ENCODE measurements at places on chromosomes 6 and 20.

DNA sequence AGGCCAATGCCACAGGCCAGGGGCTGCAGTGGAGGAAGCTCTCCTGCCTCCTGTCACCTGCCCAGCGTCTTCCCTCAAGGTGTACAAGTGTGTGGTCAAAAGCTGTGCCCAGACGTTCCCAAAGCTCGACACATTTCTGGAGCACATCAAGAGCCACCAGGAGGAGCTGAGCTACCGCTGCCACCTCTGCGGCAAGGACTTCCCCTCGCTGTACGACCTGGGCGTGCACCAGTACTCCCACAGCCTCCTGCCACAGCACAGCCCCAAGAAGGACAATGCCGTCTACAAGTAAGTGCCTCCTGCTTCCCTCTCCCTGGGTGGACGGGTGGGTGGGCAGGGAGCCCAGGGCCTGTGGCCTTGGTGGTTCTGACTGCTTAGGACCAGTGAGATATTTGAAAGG, 38.2 kb downstream of the ZNF341 start:
- no peak for DNase-seq

- no peak for DNase-seq
Measured at GRCh38 chr6:163128324-163128723, 286.2 kb upstream of the QKI start.

DNA sequence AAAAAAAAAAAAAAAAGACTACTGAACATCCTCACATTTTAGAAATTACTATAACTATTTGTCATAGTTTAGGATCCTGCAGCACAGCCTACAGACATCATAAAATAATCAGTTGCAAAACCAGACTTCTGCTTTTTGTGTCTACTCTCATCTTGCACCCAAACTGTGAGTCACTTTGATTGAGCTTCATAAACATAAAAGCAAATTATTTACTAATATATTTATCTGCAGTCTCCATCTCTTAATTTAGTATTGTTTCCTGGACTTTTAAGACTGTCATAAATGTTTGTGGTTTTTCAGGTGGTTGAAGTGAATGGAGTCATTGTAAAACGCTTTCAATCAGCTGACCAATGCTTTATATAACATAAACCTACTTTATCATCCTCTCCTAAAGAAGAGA, 14.8 kb upstream of the CALHM6 start:
- peak; percentile 50 for DNase-seq

- no peak for DNase-seq
Measured at GRCh38 chr6:56448046-56448445, 194.6 kb downstream of the DST start.

GRCh38 chr6:42331019-42331418, 113.4 kb upstream of the MRPS10 start:
- peak; percentile 69 for DNase-seq

DNA sequence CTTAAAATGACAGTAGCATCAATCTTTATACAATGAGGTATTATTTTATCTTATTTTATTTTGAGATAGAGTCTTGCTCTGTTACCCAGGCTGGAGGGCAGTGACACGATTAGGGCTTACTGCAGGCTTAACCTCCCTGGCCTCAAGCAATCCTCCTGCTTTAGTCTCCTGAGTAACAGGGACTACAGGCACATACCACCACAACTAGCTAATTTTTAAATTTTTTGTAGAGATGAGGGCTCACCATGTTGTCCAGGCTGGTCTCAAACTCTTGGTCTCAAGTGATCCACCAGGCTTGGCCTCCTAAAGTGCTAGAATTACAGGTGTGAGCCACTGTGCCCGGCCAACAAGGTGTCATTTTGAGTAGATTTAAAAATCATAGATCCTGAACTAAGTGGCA, 125.9 kb downstream of the PDSS2 start:
- no peak for DNase-seq

GRCh38 chr20:51542033-51542570, 417 bp downstream of the NFATC2 start:
- no peak for DNase-seq

DNA sequence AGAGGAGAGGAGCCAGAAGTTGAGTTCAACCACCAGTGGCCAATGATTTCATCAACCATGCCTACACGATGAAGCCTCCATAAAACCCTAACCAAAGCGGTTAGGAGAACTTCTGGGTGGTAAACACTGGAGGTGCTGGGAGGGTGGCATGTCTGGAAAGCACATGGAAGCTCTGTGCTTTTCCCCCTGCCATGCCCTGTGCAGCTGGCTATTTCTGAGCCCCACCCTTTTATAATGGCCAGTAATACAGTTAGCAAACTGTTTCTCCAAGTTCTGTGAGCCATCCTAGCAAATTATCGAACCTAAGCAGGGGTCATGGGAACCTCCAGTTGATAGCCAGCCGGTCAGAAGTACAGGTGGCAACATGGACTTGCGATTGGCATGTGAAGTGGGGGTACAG, 147.8 kb upstream of the INSM1 start:
- no peak for DNase-seq

- peak; percentile 25 for DNase-seq
Measured at GRCh38 chr6:37239526-37239925, 18.0 kb upstream of the TBC1D22B start.

All from fibroblast of skin of right biceps (primary cell).